ENCODE measurements at places on chromosomes 13 and 19. TPM values are rescaled to one million over a fixed set of nuclear protein-coding genes. Genes with fewer than 3 reads are reported as not detected.

Gene TMEM59L
- polyA plus RNA-seq: 0.06 TPM

Gene OR7C1
- polyA plus RNA-seq: 0.09 TPM

Gene CYP4F8
- polyA plus RNA-seq: not detected

Gene ZNF486
- 5.4 TPM for polyA plus RNA-seq

Gene HMG20B
- polyA plus RNA-seq: 38.3 TPM

Gene IZUMO1
- 0.63 TPM for polyA plus RNA-seq

Gene RASIP1
- polyA plus RNA-seq: 2.2 TPM

Gene GARIN5A
- polyA plus RNA-seq: 0.37 TPM

Gene PEX11G
- polyA plus RNA-seq: 2.7 TPM

Gene RNF17
- polyA plus RNA-seq: not detected

Gene SMAD9
- 0.10 TPM for polyA plus RNA-seq

Gene GPC5
- 0.10 TPM for polyA plus RNA-seq

Gene SLC25A42
- polyA plus RNA-seq: 1.2 TPM

Gene GRIN2D
- 0.14 TPM for polyA plus RNA-seq

Gene NLRP7
- polyA plus RNA-seq: not detected

Gene SIGLECL1
- not detected for polyA plus RNA-seq

Gene POGLUT2
- 6.4 TPM for polyA plus RNA-seq

Gene PABPC3
- 0.13 TPM for polyA plus RNA-seq

Gene WASF3
- 4.6 TPM for polyA plus RNA-seq

Gene SIGLEC10
- polyA plus RNA-seq: not detected

Gene ZNF69
- polyA plus RNA-seq: 0.97 TPM

Gene PBX4
- polyA plus RNA-seq: 2.1 TPM

Gene ZNF358
- polyA plus RNA-seq: 8.5 TPM

Gene ZNF441
- polyA plus RNA-seq: 3.1 TPM

Gene PDE4C
- 0.03 TPM for polyA plus RNA-seq

Gene ZNF491
- polyA plus RNA-seq: 0.76 TPM

Gene MYH14
- polyA plus RNA-seq: 0.55 TPM

Gene CCDC194
- polyA plus RNA-seq: not detected

Gene KLHL1
- not detected for polyA plus RNA-seq

Gene PGPEP1
- polyA plus RNA-seq: 4.8 TPM

Gene LENG9
- 1.3 TPM for polyA plus RNA-seq

Gene TSC22D1
- polyA plus RNA-seq: 177 TPM

Gene IGSF23
- polyA plus RNA-seq: not detected

Gene ZNF723
- polyA plus RNA-seq: not detected

Gene KLK10
- 97.5 TPM for polyA plus RNA-seq

Gene LYPD3
- polyA plus RNA-seq: 163 TPM

Gene CYP2A6
- polyA plus RNA-seq: not detected

Gene STAP2
- polyA plus RNA-seq: 53.8 TPM

Gene NKG7
- polyA plus RNA-seq: not detected

Gene NXNL1
- not detected for polyA plus RNA-seq

Gene ZNF43
- polyA plus RNA-seq: 3.3 TPM

Gene RTBDN
- polyA plus RNA-seq: not detected

Gene CLDN10
- polyA plus RNA-seq: not detected

Gene KMT2B
- 7.7 TPM for polyA plus RNA-seq

Gene CARM1
- 22.8 TPM for polyA plus RNA-seq

Gene SHISA2
- 0.18 TPM for polyA plus RNA-seq

Data from keratinocyte (primary cell).